Cortex of kidney (tissue), 1 donor: ENCODE measurements at places on chromosomes 12 and 14.

GRCh38 chr12:32043928-32044549 is 62.6 kb upstream of the BICD1 start:
- DNase-seq: no peak

GRCh38 chr14:101219896-101220703 is 316.6 kb upstream of the RTL1 start:
- no peak for DNase-seq

- DNase-seq: no peak
Observed at GRCh38 chr12:94123127-94123526, 25.2 kb upstream of the PLXNC1 start.

DNA sequence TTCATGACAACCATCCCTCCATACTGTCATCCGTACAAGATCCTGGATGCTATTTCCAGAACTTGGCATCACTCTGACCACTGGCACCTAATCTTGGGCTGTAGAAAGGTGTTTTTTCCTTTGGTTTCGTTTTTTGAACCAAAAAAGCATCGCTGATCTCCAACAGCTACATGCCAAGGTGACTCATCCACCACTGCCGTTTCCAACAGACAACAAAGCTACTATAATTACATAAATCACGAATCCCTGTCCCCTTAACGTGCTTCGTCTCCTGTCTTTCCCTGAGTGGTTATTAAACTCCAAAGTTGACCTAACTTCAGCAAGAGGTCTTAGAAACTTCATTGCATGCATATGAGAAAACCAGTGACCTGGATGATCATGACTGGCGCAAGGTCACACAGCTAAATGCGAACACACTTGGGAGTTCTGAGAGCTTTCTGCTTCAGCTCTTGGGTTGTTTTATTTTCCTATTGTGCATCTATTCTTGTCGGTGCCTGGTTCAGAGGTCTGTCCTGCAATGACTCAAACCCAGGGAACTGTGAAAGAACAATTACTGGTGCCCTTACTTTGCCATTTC is 99.9 kb downstream of the PPM1H start:
- no peak for DNase-seq

DNA sequence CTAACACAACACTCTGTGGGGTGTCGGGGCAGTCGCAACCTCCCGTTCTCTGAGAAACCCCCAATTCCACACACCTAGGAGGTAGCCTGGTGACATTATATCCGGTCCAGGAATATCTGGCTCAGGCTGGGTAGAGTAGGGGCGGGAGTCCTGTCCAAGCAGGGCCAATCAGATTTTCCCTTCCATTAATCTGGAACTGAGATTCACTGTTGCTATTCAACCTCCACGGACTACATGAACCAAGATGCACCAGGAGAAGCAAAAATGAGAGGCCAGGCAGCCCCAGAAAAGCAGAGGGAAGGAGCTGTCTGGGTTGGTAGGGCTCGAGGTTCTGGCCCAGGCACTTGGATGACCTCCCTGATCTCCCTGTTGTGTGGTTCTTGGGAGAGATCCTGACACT is 51.0 kb downstream of the NINJ2 start:
- DNase-seq: no peak

DNA sequence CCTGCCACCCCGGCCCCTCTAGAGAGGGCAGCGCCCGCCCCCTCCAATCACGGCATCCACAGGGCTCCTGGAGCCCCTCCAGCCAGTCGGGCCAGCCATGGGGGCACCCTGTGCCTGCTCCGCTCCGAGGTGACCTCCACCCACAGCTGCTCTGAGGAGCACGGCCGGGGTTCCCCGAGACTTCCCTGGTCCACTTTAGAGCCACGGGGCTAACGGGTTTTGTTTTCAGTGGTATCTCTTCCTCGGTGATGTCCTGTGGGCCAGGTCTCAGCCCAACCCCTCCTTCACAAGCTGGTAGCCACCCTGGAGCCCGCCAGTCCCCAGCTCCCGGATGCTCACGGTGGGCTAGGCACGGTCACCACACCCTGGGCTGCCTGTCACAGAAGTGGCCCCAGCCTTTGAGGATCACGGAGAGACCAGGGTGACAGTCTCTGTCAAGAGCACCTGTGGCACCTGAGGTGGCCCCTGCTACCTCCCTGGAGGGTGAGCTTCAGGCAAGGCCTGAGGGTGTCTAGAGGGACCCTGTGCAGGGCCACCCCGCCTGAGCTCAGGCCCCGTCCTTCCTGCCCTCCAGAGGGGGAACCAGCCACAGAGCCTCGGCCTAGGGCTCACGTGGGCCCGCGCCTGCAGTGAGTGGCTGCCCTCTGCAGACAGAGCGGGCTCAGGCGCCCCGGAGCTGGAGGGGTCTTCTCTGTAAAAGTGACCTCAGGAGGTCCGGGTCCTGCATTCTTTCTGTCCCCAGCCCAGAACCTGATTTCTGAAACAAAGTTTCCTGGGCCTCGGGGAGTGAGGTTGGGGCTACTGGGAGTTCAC is 146.0 kb upstream of the C14orf180 start:
- DNase-seq: no peak

GRCh38 chr12:114141921-114142564 is 175.9 kb upstream of the RBM19 start:
- no peak for DNase-seq

- DNase-seq: no peak
Observed at GRCh38 chr12:67489007-67489406, 159.5 kb upstream of the DYRK2 start.

- DNase-seq: no peak
Observed at GRCh38 chr12:114291389-114292060, 114.4 kb downstream of the TBX5 start.

- no peak for DNase-seq
Observed at GRCh38 chr14:60648934-60649874, at the start of gene SIX1. Gene SIX1 (minus strand): TSS chr14:60649477. CDS start chr14:60649189, 288 bp downstream.

DNA sequence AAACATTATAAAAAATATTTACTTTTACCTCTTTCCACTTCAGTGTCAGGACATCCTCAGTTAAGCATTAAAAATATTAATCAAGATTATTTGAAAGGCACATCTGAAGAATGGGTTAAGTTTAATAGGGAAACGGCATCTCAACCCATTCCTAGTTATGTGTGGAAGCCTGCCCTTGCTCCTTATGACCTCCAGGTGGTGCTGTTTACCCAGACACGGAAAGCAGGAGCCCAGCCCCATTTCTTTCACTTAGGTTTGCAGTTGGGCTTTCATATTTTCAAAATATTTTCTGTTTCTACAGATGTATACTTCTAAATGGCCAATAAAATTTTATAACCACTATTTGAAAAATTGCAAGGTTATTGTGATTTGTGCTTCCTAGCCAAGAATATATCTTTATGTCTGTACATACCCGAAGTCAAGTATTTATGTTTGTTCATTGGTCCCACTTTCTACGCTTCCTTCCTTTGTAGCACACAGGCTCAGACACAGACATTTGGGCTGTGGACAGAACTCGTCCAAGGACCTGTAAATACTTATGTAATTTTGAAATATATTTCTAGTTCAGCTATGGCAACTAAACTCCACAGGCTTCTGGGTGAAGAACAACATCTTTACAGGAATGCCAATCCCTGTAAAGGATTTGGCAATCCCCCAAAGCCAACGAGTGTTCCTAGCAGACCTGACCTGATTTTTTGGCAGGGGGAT is 247.1 kb downstream of the AKAP6 start:
- no peak for DNase-seq

GRCh38 chr12:48092611-48093010 is 13.3 kb downstream of the SENP1 start:
- DNase-seq: no peak

DNA sequence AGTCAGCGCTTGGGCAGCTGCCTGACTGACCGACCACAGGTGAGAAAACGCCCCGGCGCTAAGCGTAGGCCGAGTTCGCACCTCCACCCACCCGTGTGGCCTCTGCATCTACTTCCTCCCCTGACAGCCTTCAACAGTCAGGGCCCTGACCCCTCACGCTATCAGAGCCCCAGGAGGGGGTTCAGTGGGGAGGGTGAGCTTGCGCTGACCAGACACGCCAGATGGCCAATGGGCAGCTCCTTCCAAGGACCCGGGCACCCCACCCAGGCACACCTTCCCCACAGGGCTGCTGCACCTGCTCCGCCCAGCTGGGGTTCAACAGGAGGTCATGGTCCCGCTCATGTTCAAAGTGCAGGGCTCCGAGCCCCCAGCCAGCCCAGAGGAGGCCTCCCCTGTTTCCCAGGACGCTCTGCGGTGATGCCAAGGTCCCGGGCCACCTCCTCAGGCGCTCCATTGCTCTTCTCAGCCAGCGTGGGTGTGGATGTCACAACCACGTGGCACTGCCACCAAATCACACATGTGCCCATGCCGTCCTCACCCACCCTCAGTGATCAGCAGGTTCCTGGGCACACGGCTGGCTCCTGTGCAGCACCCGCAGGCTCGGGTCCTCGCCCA is 48.7 kb upstream of the BCL11B start:
- DNase-seq: no peak

DNA sequence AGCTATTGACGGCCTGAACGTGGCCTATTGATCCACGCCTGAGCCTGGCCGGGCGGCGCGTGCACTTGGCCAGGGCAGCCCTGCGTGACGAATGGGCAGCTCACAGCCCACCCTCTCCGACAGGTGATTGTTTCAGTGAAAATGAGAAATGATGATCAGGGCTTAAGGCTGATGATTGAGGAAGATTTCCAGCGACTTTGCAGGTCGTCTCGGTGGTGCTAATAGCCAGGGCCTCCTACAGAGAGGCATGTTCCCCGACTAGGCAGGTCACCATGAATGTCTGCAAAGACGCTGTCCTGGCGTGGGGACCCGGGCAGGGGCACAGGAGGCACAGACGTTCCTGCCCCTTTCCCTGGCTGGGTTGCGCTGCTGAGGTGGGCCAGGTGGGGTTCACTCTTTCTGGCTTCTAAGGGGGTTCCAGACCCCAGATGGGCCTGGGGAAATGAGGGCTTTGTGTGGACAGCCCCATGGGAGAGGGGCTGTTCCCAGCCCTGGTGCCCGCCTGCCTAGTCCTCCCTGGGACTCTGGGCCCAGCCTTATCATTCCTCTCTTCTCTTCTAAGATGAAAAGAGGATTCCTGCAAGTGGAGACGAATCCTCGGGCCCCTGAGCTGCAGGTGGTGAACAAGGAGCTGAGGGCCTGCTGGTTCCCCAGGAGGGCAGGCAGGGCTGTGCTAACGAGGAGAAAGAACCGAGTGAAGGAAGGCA is 157.4 kb downstream of the KIF26A start:
- no peak for DNase-seq

DNA sequence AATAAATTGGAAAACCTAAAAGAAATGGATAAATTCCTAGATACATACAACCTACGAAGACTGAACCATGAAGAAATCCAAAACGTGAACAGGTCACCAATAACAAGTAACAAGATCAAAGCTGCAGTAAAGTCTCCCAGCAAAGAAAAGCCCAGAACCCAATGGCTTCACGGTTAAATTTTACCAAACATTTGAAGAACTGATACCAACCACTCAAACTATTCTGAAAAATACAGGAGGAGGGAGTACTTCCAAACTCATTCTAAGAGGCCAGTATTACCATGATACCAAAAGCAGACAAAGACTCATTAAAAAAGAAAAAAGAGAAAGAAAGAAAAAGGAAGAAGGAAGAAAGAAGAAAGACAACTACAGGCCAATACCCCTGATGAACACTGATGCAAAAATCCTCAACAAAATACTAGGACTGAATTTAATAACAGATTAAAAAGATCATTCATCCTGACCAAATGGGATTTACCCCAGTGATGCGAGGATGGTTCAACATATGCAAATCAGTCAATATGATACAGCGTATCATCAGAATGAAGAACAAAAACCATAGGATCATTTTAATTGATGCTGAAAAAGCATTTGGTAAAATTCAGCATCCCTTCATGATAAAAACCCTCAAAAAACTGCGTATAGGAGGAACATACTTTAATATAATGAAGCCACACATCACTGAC is 26.9 kb upstream of the CCDC88C start:
- no peak for DNase-seq

- no peak for DNase-seq
Observed at GRCh38 chr12:94150240-94151121, 2.1 kb downstream of the PLXNC1 start.

GRCh38 chr12:105214670-105215375 is 21.2 kb downstream of the APPL2 start:
- no peak for DNase-seq

DNA sequence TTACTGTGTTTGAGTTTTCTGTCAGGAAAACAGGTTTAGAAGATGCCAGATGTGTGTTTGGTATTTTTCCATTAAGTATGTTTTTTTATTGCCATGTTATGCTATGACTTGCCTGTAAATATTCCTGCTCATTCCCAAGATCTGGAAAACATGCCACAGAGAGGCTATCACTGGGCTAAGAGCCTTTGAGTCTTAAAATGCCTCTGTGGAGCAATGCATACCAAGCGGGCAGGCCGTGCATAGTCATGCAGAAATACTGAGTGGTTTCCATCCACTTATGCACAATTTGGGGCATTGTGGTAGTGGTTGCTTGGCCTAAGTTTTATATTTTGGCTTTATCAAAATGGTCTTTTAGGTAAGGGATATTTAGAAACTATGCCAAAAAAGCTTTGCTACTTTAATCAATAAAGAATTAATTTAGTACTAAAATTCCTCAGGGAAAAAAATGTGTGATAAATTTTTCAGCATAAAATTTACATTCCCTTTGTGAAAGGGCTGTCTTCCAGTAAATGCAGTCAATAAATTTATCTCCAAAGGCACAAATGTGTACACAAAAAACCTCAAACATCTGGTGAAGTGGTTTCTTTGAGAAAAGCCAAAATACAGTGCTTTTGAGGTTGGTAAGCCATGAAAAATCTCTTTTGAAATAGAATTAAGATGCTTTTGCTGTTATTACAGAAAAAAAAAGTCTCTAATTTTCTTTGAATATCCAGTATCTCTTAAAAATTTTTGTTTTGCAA is 341.3 kb upstream of the FBXO33 start:
- no peak for DNase-seq

GRCh38 chr12:19110221-19110940 is 19.2 kb upstream of the PLEKHA5 start:
- no peak for DNase-seq

DNA sequence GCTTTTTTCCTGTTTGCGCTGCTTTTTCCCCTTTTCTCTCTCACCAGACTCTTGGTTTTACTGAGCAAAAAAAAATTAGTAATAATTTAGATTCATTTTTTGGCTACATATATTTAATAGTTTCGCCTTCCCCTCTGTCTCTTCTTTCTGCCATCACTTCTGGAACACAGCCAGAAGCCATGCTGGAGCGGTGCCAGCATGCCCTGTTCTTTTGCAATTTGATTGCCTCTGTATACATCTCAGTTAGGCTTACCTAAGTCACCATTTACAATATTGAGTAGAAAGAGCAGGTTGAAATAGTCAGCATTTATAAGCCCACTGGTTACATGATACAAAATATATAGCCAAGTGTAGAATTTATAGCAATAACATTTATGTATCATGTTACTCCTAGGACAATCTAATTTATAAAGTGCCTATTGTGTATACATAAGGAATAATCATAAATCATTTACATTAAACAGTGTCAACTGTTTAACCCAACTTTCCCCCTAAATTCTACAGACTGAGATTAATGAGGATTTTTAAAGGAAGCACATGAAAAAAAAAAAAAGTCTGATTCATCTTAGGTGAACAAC is 413.8 kb upstream of the SOX5 start:
- no peak for DNase-seq

- no peak for DNase-seq
Observed at GRCh38 chr12:95259368-95259767, 41.8 kb downstream of the VEZT start.

GRCh38 chr12:120055231-120056000 is 61.1 kb downstream of the RAB35 start:
- DNase-seq: no peak

- DNase-seq: no peak
Observed at GRCh38 chr12:57583008-57583831, 7.8 kb upstream of the PIP4K2C start.

GRCh38 chr14:30085943-30086342 is 158.3 kb upstream of the PRKD1 start:
- DNase-seq: no peak

- DNase-seq: no peak
Observed at GRCh38 chr12:132245521-132246101, 83.8 kb downstream of the GALNT9 start.
